Mucosa of descending colon (tissue), 3 donors: ENCODE measurements at places on chromosomes 2 and 18.
A peak's percentile ranks its signal among the peaks of the same experiment; 100 is the strongest.

DNA sequence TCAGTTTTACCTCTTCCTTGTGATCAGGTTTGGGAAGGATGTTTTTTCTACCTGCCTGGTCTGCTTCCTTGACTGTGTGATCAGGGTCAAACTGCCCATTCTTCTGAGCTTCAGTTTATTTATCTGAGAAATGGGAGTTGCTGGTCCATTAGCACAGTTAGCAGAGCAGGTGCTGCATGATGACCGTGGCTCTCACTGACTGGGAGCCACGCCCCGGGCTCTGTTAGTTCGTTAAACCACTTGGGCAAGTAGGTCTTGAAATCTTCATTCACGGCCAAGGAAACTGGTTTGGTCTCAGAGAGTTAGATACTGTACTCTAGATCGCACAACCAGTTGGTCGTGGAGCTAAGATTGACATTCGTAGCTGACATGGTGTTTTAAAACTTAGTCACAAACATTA, 41.7 kb downstream of the INPP5D start:
- DNase-seq: peak; percentile 27

GRCh38 chr2:128514555-128514955, 195.9 kb upstream of the HS6ST1 start:
- no peak for DNase-seq

DNA sequence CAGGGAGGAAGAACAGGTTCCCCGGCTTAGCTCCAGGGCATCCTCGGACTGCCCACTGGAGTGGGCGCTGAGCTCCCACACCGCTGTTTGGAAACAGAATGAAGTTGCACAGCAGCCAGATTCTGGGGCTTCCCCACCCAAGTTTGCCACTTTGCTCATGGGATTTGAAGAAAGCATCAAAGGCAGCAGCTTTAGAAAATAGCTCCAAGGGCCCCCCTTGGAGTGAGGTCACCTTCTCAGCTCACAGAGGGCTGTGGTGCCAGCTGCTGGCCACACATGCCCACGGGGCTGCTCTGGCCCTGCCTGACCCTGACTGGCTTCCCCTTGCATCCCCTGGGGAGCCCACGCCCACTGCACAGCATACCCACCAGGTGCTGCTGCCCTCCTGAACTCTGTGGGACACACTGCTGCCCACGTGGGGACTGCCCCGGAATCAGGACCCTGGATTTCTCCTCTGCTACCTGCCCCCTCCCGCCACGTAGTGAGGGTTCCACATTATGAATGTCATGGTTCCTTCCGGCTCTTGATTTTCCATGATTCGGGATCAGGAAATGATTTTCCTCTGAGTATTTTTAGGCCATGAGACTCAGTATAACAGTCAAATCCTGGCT, 70.3 kb downstream of the TGOLN2 start:
- DNase-seq: no peak

GRCh38 chr2:200350850-200351285, 44.4 kb downstream of the SPATS2L start:
- no peak for DNase-seq

DNA sequence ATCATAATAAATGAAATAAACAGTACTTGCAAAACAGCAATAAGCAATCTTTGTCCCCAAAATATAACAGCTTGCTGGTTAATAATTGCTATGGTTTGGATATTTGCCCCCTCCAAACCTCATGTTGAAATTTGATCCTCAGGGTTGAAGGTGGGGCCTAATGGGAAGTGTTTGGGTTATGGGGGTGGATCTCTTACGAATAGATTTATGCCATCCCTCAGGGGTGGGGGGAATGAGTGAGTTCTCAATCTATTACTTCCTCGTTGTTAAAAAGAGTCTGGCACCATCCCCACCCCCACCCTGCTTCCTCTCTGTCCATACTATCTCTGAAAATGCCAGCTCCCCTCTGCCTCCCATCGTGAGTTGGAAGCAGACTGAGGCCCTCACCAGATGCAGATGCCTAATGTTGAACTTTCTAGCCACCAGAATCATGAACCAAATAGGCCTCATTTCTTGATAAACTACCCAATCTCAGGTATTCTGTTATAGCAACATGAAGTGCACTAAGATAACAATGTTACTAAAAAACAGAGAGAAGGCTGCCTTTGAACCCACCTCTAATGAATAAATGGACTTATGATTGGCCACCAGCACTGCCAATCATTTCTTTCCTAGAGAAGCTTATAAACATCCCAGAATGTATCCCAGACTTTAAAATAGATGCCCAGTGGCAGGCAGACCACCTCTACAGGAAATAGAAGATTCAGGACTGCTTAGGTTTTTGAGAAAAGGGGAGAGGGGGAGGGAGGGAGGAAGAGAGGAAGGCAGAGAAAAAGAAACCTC, 90.1 kb downstream of the ALPK2 start:
- DNase-seq: no peak

DNA sequence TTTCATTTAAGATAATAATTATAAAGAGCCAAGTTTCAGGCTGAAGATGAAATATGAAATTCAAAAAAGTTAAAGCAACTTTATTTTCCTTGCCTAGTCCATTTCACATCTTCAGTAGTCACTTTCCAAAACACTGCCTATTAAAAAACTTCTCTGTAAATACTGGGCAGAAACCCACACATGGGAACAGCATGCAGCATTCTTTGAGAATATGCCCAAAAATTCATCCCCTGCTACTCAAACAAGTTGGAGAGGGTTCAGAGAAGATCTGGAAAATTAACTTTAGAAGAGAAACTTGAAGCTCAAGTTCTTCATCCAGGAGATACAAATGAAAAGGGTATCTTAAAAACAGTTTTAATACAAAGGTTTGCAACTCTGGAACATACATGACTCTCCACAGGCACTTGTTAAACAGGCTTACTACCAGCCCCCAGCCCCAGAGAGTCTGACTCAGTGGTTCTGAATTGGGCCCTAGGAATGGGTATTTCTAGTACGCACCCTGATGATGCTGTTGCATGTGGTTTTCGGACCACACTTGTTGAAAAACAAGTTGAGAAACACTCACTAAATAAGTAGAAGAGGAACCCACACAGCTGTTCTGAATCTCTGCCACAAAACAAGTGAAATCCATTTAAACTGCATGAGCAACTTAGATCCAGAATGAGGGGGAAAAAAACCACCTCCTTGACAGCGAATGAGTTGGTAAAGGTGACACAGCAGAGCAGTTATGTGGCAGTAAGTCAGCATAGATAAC, 329.1 kb downstream of the SATB2 start:
- DNase-seq: no peak

- no peak for DNase-seq
Measured at GRCh38 chr2:172986040-172986439, 89.6 kb upstream of the MAP3K20 start.

DNA sequence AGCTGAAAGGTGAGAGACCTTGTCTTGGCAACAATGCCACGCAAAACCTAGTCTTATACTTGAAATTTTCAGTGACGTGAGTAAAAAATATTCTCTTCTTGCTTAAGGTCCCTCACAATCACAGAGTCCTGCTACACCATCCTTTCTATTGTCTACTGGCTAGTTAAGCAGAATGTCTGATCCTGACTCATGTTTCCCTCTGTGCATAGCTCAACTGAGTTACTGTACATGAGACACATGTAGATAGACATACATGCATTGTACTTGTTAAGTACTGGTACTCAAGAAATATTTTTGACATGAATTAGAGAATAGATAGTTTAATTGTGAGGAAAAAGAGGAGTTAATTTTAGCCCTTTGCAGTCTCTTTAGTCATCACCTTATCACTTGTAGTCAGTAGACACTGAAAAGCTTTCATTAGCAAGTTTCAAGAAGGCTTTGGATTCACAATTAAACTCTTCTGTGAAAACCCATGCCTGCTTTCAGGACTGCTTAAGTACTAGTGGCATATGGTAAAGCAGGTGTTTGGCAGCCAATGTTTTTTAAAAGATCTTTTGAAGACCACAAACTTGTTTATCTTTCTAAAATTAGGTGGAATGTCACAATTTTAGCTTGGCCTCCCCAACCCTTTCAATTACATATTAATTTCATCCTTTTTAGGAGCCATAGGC, 158.7 kb upstream of the CCDC150 start:
- DNase-seq: no peak

GRCh38 chr2:46246790-46247189, 50.4 kb upstream of the EPAS1 start:
- no peak for DNase-seq

DNA sequence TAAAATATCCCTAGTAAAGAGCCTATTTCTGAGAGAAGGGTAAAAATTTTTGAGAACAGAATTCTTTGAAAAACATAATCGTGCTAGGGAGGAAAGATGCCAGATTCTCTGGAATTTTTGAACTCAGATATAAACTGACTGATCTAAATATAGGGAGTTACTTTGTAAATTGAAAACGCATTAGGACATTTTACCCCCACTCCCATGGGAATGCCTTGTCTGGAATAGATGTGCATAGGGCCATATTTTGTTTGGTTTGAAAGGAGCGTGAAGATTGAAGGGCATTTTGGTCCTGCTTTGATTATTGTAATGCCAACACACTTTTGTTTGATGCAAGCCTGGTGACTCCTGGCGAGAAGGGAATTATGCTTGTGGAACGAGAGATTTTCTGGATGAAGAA, 158.7 kb upstream of the DPP10 start:
- no peak for DNase-seq

DNA sequence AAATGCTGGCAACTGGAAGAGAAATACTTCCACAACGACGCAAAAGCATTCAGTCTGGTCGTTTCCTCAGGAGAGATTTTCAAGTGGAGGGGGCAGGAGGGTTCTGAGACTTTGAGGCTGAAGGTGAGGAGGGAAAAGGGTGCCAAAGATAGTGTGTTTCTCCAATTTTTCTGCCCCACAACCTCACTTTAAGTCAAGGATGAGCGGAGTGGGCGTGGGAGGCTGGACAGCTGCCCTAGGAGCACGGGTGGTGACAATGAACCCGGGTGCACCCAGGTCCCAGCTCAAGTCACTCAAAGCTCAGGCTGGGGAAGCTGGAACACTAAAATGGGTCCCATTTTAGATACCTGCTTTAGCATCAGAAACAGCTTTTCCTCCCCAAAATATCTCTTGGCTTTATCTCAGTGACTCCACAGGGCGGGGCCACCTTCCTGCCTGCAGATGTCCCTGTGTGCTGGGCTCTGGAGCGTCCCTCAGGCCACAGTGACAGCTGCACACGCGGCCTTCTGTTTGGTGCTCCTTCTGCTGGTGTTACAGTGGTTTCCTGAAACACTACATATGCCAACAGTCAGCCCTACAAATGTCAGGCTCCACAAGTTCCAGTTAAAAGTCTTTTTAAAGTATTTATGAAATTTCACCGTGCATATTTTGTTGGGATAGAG, 1.4 kb upstream of the MBP start:
- DNase-seq: peak; percentile 75

DNA sequence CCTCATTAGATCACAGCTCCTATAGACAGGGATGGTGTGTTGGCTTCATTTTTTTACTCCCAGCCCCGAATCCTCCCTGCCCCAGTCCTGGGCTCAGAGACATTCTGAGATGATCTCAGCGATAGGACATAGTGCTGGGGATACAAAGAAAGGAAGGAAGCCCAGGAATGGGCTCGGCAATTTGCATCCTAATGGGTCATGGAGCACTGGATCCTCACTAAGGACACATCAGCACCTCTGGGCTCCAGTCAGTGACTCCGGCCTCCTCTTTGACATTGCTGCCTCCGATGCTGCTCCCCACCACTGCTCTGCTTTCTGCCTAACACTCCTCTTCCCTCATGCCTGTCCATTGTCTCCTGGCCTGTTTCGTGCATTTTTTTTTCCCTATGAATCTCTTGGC, 489.1 kb downstream of the STK39 start:
- no peak for DNase-seq

DNA sequence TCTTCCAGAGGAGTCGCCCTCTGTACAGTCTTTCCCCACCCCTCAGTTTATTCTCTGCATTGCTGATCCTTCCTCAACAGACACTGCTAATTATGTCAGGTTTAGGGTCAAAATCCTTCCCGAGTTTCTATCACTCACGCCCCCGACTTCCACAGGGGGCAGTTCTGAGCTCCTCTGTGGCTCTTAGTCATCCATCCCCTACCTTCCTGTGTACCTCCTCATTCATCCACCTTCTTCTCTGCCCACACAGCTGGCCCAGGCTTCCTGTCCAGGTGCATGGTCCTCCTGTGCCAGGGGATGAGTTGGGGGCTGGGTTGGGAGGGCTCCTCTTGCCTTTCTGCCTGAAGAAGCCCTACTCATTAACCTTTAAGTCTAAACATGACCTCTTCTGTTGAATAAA, 202.9 kb downstream of the ARL4C start:
- DNase-seq: no peak

DNA sequence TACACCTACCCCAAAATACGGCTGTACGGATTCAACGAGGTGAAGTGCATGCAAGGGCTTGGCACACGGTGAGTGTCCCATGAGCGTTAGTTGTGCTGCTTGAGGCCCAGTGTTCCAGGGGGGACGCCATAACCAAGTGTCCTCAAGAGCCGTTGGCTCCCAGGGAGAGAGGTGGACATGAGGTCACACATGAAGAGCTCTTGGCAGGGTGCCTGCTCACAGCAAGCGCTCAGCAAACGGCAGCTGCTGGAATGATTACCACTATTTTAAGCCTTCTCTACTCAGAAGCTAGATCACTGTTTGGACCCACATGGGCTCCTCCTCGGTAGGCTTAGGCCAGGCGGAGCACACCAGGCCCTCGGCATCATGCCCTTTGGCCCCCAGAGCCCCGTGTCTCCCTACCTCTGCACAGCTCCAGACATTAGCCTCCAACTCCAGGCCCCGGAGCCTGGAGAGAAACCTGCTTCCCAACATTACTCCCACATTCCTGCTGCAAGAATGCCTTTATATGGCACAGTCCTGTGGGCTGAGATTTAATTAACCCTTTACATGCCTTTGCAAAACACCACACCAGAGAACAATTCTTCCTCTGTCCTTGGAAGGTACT, 68.4 kb upstream of the PPP1CB start:
- DNase-seq: peak; percentile 61

- DNase-seq: no peak
Measured at GRCh38 chr18:73409242-73409641, 541.5 kb upstream of the NETO1 start.

DNA sequence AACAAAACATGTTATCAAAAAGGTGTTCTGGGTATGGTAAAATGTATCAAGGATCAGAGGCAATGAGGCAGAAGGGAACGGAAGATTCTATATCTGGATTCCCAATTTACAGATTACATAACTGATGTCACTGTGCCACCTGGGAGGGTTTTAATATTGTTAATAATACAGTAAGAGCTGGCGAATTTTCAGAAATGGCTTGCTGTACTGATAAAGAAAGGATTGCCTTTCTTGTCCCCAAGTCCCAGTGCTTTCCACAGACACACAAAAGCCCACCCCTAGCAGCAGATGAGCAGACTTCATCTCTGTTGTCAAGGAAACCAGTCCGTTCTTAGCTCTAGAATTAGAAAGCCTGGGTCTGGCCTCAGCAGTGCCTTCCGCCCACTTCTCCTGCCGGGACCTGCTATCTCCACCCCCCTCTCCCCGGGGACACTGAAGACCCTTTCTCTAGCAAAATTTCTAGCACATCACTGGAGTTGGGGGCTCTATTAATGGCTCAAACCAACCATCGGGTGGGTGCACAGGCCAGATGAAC, 34.3 kb downstream of the ADD2 start:
- DNase-seq: no peak

DNA sequence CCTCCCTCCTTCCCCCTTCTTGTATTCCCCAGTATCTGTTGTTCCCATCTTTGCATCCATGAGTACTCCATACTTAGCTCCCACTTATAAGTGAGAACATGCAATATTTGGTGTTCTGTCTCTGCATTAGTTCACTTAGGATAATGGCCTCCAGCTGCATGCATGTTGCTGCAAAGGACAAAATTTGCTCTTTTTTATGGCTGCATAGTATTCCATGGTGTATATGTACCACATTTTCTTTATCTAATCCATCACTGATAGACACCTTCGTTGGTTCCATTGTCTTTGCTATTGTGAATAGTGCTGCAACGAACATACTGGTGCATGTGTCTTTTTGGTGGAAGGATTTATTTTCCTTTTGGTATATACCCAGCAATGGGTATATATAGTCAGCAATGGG, 47.4 kb downstream of the VIT start:
- no peak for DNase-seq
